ENCODE measurements at places on chromosomes 5 and 9.
A peak's percentile ranks its signal among the peaks of the same experiment; 100 is the strongest.

DNA sequence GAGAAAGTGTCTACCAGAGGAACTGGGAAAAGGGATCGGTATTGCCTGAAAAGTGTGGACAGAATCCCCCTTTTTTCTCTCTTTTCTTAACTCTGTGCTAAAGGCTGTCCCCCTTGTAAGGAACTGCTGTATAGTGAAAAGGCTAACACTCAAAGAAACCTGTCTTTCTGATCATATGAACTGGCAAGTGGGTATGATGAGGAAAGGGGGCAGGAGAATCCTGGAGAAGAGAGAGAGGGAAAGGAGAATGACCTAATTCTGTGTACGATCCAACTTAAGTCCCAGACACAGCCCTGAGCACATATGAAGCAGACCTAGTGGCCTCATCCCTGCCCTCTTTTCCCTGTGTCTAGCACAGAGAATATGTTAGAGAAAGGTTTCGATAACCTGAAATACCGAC is 967 bp downstream of the ANKRD31 start:
- peak; percentile 8 for DNase-seq

DNA sequence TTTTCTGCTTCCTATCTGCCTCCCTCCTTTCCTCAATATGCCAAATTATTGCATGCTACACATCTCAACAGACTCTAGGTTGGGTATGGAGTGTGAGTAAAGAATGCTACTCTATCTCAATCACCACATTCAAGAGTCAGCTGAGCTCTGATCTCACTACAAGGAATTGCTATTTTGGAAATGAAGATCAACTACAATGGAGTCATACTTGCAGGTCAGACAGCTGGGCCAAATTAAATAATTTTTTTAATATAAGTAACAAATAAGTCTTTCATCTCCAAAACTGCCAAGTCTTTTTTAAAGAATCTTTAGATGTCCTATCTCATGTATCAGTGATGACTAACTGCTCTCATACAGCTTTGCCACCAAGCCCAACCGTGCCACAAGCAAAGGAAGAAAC is 64.0 kb downstream of the DEPDC1B start:
- DNase-seq, result no peak

DNA sequence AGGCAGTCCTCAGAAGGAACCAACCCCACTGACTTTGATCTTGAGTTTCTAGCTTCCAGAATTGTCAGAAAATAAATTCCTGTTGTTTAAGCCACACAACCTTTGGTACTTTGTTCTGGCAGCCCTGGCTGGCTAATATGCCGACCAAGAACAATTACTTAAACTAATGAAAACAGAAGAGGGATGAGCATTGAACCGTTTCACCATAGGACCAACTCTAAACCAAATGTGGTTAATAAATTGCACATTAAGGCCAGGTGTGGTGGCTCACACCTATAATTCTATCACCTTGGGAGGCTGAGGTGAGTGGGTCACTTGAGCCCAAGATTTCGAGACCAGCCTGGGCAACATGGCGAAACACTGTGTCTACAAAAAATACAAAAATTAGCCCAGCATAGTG is 160.9 kb upstream of the RAI14 start:
- DNase-seq, result no peak

GRCh38 chr5:108898707-108899106 is 151.0 kb downstream of the FER start:
- DNase-seq, result no peak

DNA sequence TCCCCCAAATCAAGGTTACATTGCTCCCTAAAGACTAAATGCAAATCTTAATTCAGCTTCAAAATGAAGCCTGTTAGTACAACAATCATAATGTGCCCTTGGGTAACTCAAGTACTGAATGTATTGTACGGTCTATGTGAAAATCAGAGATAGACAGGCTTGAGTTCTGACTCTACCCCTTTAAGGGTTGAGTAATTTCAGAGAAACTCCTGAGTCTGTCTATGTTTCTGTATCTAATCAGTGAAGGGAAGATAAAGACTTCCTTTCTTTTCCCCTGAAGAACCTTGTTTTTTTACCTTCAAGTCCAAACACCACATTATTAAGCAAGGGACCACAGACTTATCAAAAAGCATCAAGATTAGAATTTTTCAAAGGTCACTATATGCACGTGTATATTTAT is 108.2 kb downstream of the MPDZ start:
- DNase-seq, result no peak

DNA sequence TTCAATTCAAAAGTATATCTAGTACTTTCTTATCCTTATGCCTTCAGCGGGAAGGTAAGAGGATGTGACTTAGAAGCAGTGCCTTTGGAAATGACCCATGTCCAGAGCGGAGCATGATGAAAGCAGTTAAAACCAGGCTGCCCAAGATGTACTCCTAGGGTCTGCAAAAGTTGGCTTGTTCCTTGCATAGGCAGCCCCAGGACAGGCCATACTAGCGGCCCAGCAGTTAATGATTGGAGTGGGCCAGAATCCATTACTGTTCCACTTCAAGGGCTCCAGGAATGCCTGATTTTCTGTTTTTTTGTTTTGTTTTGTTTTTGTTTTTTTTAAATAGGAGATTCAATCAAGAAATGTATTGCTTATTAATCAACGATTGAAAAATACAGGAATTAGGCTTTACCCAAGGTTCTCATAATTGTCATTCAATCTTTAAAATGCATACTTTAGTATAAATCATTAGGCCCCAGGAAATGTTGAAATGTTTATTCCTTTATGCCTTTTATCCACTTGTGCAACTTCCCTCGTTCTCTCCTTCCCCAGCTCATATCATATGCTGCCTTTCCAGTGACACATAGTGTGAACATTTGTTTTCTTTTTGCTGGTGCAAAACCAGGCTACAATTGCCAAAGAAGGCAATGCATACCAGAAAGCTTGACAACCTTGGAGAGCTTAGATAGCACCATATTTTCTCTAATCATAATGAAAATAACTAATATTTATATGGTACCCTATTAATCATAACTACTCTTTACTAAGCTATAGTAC is 190.8 kb downstream of the ARHGEF28 start:
- no peak for DNase-seq
